ENCODE measurements at places on chromosomes 12 and 14. TPM values are rescaled to one million over a fixed set of nuclear protein-coding genes. Genes with fewer than 3 reads are reported as not detected.

SPIC gene
- not detected for polyA plus RNA-seq

TCL1A gene
- polyA plus RNA-seq = not detected

SMOC1 gene
- 44.8 TPM for polyA plus RNA-seq

PLEKHG7 gene
- polyA plus RNA-seq = not detected

TAS2R9 gene
- polyA plus RNA-seq = not detected

PIK3C2G gene
- not detected for polyA plus RNA-seq

POTEG gene
- not detected for polyA plus RNA-seq

CACNB3 gene
- polyA plus RNA-seq = 113 TPM

KRT85 gene
- not detected for polyA plus RNA-seq

OR4E2 gene
- polyA plus RNA-seq = not detected

CMA1 gene
- polyA plus RNA-seq = not detected

NPFF gene
- not detected for polyA plus RNA-seq

OR4K13 gene
- not detected for polyA plus RNA-seq

AMN gene
- polyA plus RNA-seq = 0.41 TPM

TEAD4 gene
- polyA plus RNA-seq = 6.1 TPM

CLEC6A gene
- polyA plus RNA-seq = not detected

NUAK1 gene
- polyA plus RNA-seq = 11.5 TPM

IFNG-AS1 gene
- not detected for polyA plus RNA-seq

MYL6 gene
- 1,760 TPM for polyA plus RNA-seq

CISTR gene
- polyA plus RNA-seq = not detected

PPFIA2 gene
- polyA plus RNA-seq = 5.5 TPM

RNASE12 gene
- polyA plus RNA-seq = not detected

ACOT4 gene
- polyA plus RNA-seq = 2.4 TPM

PSEN1 gene
- polyA plus RNA-seq = 58.5 TPM

MGP gene
- 27.0 TPM for polyA plus RNA-seq

POU6F1 gene
- polyA plus RNA-seq = 21.8 TPM

AICDA gene
- not detected for polyA plus RNA-seq

RNU4-1 gene
- polyA plus RNA-seq = not detected

KRT3 gene
- polyA plus RNA-seq = not detected

LIN7A gene
- 10.4 TPM for polyA plus RNA-seq

KRT72 gene
- not detected for polyA plus RNA-seq

PPP4R3A gene
- 43.4 TPM for polyA plus RNA-seq

NAV3 gene
- 1.7 TPM for polyA plus RNA-seq

PMCH gene
- polyA plus RNA-seq = not detected

FAM181A gene
- 2.3 TPM for polyA plus RNA-seq

LTA4H gene
- 56.1 TPM for polyA plus RNA-seq

OR6C4 gene
- not detected for polyA plus RNA-seq

RNASE1 gene
- polyA plus RNA-seq = 358 TPM

PIWIL1 gene
- polyA plus RNA-seq = not detected

C12orf54 gene
- not detected for polyA plus RNA-seq

SLC39A2 gene
- not detected for polyA plus RNA-seq

KRT79 gene
- not detected for polyA plus RNA-seq

FAM90A1 gene
- 0.29 TPM for polyA plus RNA-seq

FLRT2 gene
- polyA plus RNA-seq = 3.9 TPM

RNF34 gene
- 30.0 TPM for polyA plus RNA-seq

DAD1 gene
- polyA plus RNA-seq = 410 TPM

PLEKHG3 gene
- polyA plus RNA-seq = 50.7 TPM

PPP1R1A gene
- polyA plus RNA-seq = 16.0 TPM

KSR2 gene
- polyA plus RNA-seq = 3.0 TPM

VAMP1 gene
- 42.2 TPM for polyA plus RNA-seq

FSCB gene
- polyA plus RNA-seq = not detected

WSB2 gene
- polyA plus RNA-seq = 107 TPM
